Vein endothelial cell (primary cell): ENCODE measurements at places on chromosomes 1 and 21. TPM values are rescaled to one million over a fixed set of nuclear protein-coding genes. Genes with fewer than 3 reads are reported as not detected.

INAVA gene
- not detected in 2 replicates for total RNA-seq

ADAM30 gene
- not detected in 2 replicates for total RNA-seq

VANGL1 gene
- 19.3 and 22.4 TPM in 2 replicates for total RNA-seq

FAM78B gene
- 0.57 TPM in 1 of 2 replicates, not detected in the other for total RNA-seq

SLC1A7 gene
- not detected in 2 replicates for total RNA-seq

GOLT1A gene
- total RNA-seq, result not detected in 2 replicates

ARHGEF19 gene
- 2.3 and 5.9 TPM in 2 replicates for total RNA-seq

MIXL1 gene
- total RNA-seq, result 0.10 TPM in 1 of 2 replicates, not detected in the other

PTPRC gene
- total RNA-seq, result 0.33 TPM in 1 of 2 replicates, not detected in the other

DMRTA2 gene
- total RNA-seq, result not detected in 2 replicates

ADORA3 gene
- total RNA-seq, result under 0.01 and 0.19 TPM in 2 replicates

ELAPOR1 gene
- total RNA-seq, result 0.65 and 0.86 TPM in 2 replicates

PCAT6 gene
- 0.48 TPM in 1 of 2 replicates, not detected in the other for total RNA-seq

MYCL gene
- 2.1 and 2.9 TPM in 2 replicates for total RNA-seq

DCST1 gene
- total RNA-seq, result not detected in 2 replicates

TMPRSS15 gene
- not detected in 2 replicates for total RNA-seq

PRKCZ gene
- 0.76 and 2.3 TPM in 2 replicates for total RNA-seq

GBP6 gene
- total RNA-seq, result not detected in 2 replicates
